ENCODE measurements at places on chromosomes 1 and 21.

- DNase-seq, result no peak
Observed at GRCh38 chr1:167981933-167982332, 45.1 kb upstream of the MPC2 start.

DNA sequence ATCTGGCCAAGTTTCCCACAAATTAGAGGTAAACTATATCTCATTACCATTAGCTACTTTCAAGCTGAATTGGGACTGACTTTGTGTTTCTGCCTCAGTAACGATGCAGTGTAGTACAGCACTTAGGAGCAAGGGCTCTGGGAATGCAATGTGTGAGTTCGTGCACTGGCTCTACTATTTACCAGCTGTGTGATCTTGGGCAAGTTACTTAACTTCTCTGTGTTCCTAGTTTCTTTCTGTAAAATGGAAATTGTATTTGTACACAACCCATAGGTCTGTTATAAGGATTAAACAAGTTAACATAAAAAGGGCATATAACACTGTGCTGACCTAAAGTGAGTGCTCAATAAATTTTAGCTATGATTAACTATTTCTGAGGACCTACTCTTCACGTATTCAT is 65.0 kb upstream of the CSF1 start:
- DNase-seq, result no peak

- DNase-seq, result no peak
Observed at GRCh38 chr1:117045644-117046043, 14.5 kb upstream of the TTF2 start.

GRCh38 chr1:7026169-7026568 is 240.9 kb downstream of the CAMTA1 start:
- no peak for DNase-seq

- DNase-seq, result no peak
Observed at GRCh38 chr21:35063428-35064172, 14.5 kb upstream of the RUNX1 start.

DNA sequence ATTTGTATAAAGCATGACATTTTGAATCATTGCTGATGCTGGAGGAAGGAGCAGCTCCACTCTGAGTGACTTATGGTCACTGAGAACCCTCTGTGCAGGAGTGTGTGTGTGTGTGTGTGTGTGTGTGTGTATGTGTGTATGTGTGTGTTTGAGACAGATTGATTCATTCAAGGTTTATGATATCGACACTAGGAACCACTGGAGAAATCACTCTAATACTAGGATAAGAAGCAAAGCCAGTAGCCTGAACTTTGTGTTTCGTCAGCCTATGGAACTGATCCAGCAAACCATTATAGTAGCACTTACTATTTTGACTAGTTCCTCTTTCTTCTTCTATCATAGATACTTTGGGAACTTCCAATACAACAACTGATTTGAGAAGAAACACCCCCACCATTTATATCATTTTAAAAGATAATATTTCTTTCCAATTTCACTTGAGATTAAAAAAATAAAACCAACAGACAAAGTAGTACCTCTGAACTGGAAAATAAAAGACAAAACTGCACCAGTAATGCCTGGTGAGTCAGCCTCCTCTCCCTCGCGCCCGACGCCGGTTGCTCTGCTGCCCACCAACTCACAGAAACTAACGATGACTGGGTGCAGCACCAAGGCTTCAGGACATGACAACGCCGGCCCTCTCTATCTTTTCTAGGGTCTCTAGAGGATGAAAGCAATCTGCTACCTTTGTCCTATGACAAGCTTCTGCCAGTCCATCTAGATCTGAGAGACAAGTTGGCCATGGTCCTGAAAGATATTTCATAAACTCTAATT is 20.9 kb downstream of the SLAMF1 start:
- no peak for DNase-seq

DNA sequence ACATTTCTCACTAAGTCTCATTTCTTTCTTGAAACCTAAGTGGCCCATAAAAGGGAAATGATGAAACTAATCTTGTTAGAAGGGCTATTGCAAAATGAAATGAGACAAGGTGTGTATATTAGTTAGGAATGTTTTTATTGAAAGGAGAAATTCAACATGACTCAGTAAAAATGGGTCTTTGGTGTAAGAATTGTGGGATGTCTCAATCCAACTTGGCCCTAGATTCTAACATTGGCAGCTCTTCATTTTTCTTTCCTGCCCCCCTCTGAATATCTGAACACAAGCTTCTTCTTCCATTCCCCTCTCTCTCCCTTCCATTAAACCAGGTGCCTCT is 26.8 kb upstream of the TARBP1 start:
- DNase-seq, result peak; percentile 75

- DNase-seq, result no peak
Observed at GRCh38 chr1:31051611-31052010, 13.9 kb downstream of the PUM1 start.

GRCh38 chr1:23743287-23744152 is at the start of gene ELOA:
TSS of gene ELOA (plus strand) at chr1:23743471. CDS start at chr1:23743504, 33 bp downstream.
- peak; percentile 28 for DNase-seq

- DNase-seq, result no peak
Observed at GRCh38 chr1:58781541-58782177, 2.2 kb downstream of the JUN start.

DNA sequence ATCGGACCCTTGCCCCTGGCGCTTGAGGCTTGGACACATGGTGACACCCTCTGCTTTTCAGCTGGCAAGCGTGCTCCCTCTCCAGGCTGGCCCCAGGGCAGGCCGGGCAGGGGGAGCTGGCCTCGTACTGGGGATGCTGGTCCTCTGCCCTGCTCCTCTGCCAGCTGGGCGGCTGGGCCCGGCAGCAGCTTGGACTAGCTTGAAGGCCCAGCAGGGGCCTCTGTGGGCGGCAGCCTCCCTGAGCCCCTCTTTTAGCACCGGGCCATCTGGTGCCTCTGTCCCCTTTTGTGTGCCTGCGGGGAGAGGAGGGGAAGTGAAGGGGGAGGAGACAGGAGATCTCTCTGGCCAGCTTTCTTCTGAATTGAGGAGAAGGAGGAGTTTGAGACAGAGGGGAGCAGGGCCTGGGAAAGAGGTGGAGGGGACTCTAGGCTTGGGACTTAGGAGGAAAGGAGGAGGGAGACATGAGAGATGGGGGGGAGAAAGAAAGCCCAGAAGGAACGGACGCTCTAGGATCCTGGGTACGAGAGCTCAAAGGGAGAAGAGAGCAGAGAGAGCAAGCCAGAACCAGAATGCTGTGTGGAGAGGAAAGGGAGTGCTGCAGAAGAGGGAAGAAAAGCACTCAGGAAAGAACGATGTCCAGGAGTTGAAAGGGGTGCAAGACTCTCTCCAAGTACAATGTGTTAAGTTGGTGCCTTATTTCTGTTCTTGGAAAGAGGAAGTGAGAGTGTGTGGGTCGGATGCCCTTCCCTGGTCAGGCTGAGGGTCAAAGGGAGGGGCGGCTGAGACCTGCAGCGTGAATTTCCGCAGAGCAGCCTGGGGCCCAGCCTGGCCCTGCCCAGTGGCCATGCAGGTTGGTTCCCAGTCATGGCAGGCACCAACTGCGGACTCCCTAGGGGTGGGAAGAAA is 40.3 kb downstream of the IER5 start:
- DNase-seq, result no peak

DNA sequence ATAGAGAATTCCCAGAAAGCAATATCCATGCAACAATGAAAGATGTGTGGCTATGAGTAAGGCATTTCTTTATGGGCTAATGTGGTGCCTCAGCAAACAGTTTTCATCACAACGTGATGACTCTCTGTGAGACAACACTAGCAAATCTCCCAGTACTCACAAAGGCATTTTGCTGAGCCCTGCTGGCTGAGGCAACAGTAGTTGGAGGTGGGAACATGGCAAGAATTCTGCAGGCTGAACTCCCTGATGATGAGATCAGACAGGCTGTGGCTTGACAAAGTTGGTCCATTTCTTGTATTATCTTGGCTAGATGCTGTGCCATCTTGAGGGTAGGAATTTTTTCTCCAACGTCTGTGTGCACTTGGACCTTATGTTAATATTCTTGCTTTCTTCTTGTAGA is 24.6 kb downstream of the PROX1 start:
- DNase-seq, result no peak

GRCh38 chr1:230169454-230170152 is 102.6 kb downstream of the GALNT2 start:
- no peak for DNase-seq

- DNase-seq, result no peak
Observed at GRCh38 chr1:27689423-27690173, 17.6 kb upstream of the IFI6 start.

- no peak for DNase-seq
Observed at GRCh38 chr1:112727716-112728115, 12.6 kb upstream of the PPM1J start.
